Right cardiac atrium (tissue), 5 donors: ENCODE measurements at places on chromosomes 7 and 10. TPM values are rescaled to one million over a fixed set of nuclear protein-coding genes. Genes with fewer than 3 reads are reported as not detected.

DNA sequence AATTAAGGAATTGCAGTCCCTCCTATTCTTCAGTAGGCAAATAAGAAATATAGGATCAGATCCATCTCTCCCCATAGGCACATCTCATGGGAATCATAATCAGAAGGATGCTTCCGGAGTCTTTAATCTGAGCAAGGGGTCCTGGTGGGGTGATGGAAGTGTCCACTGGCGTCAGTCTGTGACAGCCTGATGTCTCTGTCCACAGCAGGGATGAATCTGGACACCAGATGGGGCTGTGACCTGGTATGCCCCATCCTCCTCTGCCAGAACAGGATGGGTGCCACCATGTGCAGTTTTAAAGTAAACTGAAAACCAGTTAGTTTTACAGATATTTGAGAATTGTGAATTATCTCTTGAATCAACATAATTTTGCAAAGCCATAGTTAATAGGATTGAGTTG is 148.7 kb downstream of the C1GALT1 start:
- no peak for DNase-seq

DNA sequence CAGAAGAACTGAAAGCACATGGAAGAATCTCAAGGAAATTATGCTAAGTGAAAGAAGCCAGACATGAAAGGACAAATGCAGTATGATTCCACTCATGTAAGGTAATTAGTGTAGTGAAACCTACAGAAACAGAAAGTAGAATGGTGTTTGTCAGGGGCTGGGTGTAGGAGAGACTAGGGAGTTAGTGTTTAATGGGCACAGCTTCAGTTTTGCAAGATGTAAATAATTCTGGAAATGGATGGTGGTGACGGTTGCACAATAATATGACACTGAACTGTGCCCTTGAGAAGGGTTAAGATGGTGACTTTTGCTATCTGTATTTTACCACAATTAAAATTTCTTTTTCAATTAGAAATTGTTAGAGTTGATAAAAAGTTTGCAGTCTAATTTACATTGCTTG is 157.3 kb upstream of the ADCY1 start:
- no peak for DNase-seq

DNA sequence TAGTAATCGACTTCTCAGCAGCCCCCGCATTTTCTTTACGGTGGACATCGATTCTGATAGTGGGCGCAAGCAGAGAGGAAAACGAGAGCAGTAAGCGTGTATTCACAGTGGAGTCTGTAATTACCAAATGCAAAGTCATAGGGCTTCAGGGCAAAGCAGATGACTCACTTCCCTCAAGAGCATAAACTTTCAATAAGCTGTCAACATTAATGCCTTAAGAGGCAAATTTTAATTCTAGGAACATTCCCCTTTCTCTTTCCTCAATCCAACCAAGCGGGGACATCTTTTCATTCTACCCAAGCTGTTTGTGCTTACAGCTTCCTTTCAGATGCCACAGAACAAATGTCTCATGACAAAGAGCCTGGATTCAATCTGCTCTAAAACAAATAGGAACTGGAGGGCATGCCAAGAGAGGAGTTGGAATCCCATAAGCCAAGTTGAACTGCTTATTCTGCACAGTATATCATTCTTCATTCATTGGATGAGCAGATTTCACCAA is 48.6 kb downstream of the MALSU1 start:
- DNase-seq: no peak

GRCh38 chr7:134850066-134850465 is 70.6 kb downstream of the CALD1 start:
- DNase-seq: no peak

GRCh38 chr7:13851736-13852135 is 137.7 kb downstream of the ETV1 start:
- no peak for DNase-seq

DNA sequence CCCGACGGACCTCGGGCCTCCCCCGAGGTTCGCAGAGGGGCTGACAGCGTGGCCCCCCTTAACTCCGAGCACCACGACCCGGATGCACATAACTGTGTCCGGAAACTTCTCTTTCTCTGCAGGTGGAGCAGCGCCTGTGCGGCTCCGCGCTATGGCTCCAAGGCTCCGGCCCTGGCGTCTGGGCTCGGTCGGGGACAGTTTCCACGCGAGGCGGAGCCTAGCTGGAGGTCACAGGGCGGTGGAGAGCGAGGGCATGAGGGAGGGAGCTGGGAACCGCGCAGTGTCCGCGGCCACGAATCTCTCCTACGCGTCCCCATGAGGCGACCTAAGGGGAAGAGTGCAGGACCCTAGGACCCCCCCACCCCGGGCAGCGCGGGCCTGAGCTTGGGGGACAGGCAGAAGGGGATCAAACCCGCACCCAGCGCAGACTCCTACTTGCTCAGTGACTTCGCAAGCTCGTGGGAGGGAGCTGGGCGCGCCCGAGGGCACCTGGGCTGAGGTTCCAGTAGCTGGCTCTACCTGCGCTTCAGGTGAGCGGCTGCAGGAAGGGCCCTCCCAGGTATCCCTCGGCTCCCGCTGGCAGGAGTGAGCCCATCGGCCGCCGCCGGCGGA is 8.6 kb upstream of the MNX1 start:
- no peak for DNase-seq

DNA sequence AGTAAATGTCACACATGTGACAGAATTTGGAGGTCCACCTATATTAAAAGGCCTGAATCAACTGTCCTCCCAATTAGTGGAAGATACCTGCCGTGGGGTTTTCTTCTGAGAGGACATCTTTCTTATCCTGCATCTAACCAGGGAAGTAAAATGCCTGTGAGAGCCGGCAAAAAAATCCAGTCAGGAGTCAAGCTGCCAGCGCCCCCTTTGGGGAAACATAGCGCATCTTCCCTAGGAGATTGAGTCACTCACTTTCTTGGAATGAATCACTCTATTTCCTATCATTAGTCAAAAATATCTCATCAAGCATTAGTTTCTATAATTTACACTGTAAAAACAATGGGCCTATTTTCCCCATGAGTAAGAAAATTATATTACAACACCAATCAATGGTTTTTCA is 66.4 kb upstream of the ANK3 start:
- no peak for DNase-seq

DNA sequence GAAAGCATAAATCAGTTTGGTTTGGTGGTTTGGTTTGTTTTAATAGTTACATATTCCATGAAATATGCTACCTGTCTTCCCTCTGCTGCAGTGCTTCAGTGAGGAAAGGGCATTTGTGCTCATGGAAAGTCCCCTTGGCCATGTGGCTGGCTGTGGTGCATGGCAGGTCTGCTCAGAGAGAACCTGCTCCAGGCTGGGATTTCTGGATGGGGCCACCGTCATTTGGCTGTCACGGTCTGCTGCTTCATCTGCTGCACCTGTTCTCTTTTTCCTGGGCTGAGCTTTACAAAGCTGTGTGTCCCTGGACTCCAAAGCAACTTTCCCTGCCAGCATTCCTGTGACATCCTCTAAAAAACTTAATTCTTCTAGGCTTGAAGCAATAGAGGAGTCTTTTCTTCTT is 8.9 kb downstream of the CDK14 start:
- DNase-seq: no peak

DNA sequence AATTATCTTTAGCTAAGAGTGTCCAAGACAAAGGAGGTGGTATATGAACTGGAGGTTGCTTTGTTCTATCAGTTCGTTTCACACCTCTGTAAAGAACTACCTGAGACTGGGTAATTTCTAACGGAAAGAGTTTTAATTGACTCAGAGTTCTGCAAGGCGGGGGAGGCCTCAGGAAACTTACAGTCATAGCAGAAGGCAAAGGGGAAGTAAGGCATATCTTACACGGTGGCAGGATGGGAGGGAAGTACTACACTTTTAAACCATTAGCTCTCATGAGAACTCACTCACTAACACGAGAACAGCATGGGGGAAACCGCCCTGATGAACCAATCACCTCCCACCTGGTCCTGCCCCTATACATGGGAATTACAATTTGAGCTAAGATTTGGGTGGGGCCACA is 1202.3 kb upstream of the LRRTM3 start:
- no peak for DNase-seq

DNA sequence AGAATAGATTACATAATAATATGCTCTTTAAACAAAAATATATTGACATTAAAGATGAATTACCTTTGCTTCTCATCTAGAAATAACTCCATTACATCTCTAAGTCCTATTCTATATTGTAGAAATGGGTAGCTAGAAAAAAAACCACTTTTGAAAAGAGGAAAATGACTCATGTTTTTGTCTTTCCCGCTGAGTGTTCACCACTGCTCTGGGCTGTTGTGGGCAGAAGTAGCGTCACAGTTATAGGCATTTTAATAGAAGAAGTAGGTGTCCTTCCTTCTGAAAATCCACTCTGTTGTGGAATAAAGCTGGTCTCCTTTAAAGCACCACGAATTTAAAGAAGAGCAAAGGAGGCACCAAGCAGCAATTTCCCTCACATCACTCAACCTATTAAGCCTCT is 117.6 kb upstream of the NFE2L3 start:
- DNase-seq: no peak

Gene PLXDC2
- 27.2 TPM for total RNA-seq

Gene GSAP
- total RNA-seq: 14.6 TPM

Gene UPP1
- 20.6 TPM for total RNA-seq

Gene EIF5AL1
- 0.09 TPM for total RNA-seq

Gene CPXM2
- total RNA-seq: 6.7 TPM

Gene PPP2R2D
- 30.1 TPM for total RNA-seq
